ENCODE measurements at places on chromosomes 4 and X.

GRCh38 chr4:40662962-40663604, 33.4 kb upstream of the RBM47 start:
- peak; percentile 85 for DNase-seq

DNA sequence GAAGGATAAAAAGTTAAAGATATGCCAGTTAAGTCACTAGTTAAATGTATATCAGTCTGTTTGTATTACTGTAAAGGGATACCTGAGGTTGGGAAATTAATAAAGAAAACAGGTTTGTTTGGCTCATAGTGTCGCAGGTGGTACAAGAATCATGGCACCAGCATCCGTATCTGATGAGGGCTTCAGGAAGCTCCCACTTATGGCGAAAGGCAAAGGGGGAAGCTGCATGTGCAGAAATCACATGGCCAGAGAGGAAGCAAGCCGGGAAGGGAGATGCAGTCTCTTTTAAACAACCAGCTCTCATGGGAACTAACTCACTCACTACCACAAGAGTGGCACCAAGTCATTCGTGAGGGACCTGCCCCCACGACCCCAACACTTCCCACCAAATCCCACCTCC, 91.9 kb upstream of the SH3RF1 start:
- no peak for DNase-seq

GRCh38 chrX:18983666-18984380, at the start of gene PHKA2:
PHKA2 (minus strand) TSS chrX:18984114; CDS start chrX:18983932, 182 bp downstream.
- no peak for DNase-seq

DNA sequence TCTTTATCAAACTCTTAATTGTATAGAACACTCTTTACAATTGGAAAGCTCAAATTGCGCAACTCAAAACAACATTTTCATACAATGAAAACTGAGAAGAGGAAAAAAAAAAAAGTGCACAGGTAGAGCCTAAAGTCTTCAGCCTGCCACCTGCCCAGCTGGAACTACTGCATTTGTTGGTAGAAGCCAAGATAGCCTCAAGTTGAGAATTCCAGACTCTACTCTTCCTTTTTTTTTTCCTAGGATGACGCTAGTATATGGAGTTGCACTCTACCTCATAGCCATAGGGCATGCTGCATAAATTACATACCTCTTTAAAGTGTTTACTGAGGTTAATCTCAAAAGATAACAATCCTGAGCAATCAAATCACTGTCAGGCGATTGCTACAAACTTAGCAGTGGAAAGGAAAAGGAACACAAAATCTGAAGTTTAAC, 13.6 kb downstream of the ABCG2 start:
- no peak for DNase-seq

DNA sequence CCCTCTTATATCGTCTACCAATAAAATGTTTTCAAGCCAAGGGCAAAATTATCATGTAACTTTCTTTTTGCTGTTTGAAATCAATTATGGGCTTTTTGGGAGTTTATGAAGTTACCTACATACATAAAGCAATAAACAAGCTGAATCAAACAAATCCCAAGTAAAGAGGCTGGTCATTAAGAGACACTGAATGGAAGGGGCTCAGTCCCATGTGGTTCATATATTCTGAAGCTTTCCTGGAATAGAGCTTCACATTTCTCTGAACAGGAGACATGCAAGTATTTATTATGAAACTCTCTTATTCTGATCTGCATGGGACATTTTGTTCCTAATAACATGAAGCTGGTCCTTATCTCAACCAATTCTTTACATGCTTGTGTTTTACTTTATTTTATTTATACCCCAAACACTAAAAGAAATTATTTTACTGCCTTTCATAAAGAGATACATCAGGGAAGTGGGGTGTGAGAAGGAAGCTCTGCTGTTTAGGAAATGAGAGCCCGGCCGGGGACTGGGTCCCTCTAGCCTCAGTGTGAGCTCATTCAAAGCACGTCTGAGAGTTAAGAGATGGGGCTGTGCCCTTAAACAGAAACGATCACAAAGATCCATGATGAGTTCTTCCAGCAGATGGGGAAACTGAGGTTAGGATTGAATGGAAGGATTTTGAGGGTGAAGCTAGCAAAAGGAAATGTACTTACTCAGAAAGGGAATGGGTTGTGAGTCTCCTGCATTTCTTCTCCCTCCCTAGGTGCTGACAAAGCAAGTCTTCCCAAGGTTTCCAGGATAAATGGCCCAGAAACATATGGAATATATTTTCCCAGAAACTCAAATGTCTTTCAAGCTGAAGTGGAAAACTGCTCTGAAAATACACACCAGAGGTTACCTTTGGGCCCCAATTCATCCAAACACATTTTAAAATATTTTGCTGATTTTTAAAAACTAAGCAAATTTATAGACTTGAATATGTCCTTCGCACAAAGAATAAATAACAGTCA, 93.1 kb upstream of the LNX1 start:
- DNase-seq = peak; percentile 37

- no peak for DNase-seq
Measured at GRCh38 chrX:53269536-53270107, 11.8 kb downstream of the IQSEC2 start.

- no peak for DNase-seq
Measured at GRCh38 chr4:122293374-122294365, 85.1 kb upstream of the ADAD1 start.

- peak; percentile 1 for DNase-seq
Measured at GRCh38 chr4:94032754-94033153, 174.9 kb upstream of the SMARCAD1 start.

GRCh38 chrX:151697522-151697921, 2.3 kb downstream of the PRRG3 start:
- peak; percentile 3 for DNase-seq

DNA sequence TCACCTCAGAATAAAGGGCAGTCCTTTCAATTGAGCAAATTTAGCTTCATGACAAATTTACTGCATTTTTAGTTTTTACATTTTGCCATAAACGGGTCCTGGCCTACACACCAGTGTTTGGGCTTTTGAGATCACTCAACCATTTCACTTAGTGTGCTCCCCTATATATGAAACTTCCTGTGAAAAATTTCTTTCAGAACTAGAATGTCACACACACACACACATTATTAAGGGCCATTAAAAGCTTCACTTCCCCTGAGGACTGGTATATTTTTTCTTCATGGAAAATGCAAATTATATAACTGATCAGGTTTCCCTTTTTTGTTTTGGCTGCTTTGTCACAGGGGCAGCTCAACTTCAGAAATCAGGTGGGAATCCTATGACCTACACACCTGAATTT, 206.5 kb downstream of the ENOX2 start:
- DNase-seq = no peak

DNA sequence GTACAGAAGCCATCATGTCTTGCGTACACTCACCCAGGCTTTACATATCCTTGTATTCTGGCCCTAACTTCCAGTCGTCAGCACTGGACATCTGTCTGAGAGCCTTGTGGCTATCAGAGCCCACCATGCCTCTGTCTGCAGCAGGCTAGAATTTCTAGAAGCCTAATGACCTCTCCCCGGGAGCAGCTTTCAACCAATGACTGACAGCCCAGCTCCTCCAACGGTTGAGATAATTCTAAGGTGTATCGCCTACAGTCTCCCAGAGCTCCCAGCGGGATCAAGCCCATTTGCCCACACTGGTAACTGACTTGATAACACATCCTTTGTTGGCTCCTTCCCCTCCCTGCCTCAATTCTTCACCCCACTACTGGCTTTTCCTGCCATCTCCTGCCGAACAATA, 562.8 kb downstream of the BCOR start:
- no peak for DNase-seq

DNA sequence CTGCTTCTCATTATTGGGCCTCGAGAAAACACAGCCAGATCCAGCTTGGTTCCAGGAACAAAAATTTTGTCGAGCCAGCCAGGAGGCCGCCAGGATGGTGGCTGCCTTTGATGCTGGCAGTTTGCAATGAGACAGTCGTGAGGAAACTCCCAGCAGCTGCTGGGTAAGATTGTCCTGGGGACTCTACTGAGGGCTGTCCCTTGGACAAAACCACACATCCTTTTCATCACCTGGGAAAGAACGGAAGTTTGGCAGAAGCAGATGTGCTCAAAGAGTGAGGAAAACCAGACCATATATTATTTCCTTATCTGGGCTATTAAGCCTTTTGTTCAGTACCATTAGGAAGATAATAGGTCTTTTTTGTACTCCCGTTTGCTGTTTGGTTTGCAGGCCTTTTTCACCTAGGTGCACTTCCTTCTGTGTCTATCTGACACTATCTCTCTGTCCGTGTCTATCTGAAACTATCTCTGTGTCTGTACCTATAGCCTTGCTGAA, 13.4 kb upstream of the PAPSS1 start:
- no peak for DNase-seq

DNA sequence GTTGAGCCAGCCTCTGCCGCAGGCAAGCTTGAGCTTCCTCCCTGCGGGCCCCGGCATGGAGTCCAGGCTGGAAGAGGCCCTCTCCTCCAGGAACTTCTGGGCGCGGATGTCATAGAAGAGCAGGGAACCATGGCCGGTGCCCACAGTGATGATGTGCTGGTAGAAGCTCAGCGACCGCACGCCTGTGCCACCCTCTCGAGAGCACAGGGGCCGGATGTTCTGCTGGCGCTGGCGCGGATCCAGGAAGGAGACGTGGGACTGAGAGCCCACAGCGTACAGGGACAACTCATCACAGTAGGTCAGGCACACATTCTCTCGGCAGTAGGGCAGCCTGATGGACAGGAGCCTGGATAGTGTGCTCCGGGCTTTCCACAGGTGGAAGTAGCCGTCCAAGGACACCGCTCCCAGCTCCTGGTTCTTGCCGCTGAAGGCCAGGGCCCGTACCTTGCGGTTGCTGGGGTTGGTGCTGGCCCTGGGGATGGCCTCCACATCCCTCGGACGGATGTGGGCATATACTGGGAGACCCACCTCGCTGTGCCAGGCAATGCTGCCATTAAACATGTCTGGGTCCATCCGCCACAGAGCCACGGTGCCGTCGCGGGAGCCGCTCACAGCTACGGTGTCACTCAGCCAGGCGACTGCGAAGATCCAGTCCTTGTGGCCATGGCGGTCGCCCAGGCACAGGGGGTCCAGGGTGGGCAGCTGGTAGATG, 1.2 kb downstream of the DCAF12L2 start:
- no peak for DNase-seq

GRCh38 chr4:36208893-36209473, 35.3 kb downstream of the ARAP2 start:
- no peak for DNase-seq

GRCh38 chr4:135050086-135050717, 848.6 kb upstream of the PABPC4L start:
- peak; percentile 1 for DNase-seq
